D721Med (cell line): ENCODE measurements at places on chromosomes 16 and 17.

GRCh38 chr16:69315486-69316311 lies 4.5 kb downstream of the VPS4A start:
- no peak for DNase-seq

- no peak for DNase-seq
Observed at GRCh38 chr16:80569440-80570105, 28.8 kb downstream of the DYNLRB2 start.

DNA sequence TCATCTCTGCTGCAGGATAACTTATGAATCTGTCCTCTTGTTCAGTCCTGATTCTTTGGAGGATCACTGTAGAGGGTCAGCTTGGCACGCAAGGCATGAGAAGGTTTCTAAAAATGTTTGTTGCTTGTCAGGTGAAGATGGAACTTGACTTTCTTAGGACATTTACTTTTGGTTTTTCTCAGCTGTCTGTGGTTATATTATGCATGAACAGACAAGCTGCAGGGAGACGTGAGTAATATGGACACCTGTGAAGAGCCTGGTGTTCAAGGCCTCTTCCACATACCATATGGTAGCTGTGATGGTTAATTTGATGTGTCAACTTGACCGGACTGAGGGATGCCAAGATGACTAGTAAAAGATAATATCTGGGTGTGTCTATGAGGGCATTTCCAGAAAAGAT lies 270.2 kb upstream of the CPHXL start:
- no peak for DNase-seq

GRCh38 chr16:26335236-26335853 lies 643.6 kb downstream of the HS3ST4 start:
- DNase-seq, result no peak

DNA sequence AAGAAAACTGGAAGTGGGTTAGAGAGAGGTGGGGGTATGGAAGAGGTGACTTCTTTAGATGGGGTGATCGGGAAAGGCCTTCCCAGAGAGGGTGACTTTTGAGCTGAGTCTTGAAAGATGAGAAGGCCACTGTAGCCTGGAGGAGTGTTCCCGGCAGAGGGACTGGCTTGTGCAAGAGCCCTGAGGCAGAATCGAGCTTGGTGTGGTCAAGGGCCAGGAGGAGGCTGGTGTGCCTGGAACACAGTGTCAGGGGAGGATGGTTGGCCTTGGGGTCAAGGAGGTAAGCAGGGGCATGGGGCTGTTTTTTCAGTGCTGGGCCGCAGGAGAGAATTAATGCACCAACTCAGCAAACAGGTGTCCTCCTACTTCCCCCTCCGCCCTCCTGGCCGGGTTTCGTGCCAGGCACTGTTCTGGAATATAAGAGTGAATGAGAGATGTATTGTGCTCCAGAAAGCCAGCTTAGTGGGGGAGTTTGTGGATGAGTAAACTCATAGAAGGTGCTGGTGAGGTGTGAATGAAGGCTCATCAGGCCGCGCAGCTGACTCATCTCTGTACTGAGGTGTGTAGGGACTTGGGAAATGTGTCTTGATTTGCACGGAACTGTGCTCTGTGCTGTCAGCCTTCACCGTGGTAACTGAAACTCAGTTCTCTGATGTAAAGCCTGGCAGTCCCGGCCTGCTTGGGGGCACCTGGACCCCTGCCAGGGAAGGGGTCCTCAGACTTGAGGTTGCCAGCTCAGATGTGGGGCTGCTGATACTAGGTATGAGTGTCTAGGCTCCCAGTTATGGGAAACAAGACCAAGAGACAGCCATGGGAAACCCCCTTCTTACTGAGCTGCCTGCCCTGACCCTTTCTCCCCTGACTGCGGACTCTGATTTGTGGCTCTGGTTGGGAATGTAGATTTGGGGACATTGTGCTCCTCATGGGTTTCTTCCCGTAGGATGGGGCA lies 15.3 kb downstream of the KSR1 start:
- DNase-seq, result no peak

DNA sequence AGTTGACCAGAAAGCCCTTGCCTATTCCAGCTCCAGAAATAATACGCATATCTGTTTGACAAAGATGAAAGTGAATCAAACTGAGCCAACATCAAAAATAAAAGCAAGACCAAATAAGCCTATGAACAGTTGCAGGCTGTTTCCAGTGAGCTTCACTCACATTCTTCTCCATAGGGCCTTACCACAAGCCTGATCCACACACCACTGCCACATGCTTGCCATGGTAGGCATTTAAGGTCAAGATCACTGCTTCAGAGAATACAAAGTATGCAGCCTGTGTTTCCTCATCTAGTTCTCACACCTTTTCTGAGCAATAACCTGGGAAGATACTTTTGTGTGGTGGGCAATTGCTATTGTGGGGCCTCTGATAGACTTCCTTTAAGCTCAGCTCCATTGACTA lies 1060.2 kb downstream of the CDH11 start:
- no peak for DNase-seq

DNA sequence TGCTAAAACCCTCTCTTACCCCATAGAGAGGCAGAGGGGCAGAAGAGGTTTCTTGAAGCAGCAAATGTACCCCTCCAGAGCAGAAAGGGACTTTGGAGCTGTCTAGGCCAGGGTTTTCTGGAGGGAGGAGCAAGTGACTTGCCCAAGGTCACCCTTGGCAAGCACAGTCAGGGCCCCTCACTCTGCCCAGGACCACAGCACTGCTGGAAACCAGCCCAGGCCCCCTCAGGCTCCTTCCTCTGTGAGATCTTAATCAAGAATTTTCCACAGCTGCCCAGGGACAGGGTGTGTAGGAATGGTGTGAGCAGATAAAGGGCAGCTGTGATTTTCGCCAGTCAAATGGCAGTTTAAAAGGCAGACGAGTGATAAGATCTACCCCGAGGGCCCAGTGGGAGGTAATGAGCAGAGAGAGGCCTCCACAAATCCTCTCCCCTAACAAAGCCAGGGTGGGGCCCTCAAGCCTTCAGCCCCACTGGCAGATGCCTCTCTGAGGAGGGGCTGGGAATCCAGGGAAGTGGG lies 3.9 kb upstream of the SLC12A3 start:
- DNase-seq, result no peak

- DNase-seq, result no peak
Observed at GRCh38 chr17:38742411-38743308, 5.5 kb downstream of the PCGF2 start.

- no peak for DNase-seq
Observed at GRCh38 chr17:77165577-77165976, 24.8 kb downstream of the SEC14L1 start.

GRCh38 chr16:56848029-56848936 lies 16.7 kb upstream of the SLC12A3 start:
- no peak for DNase-seq

DNA sequence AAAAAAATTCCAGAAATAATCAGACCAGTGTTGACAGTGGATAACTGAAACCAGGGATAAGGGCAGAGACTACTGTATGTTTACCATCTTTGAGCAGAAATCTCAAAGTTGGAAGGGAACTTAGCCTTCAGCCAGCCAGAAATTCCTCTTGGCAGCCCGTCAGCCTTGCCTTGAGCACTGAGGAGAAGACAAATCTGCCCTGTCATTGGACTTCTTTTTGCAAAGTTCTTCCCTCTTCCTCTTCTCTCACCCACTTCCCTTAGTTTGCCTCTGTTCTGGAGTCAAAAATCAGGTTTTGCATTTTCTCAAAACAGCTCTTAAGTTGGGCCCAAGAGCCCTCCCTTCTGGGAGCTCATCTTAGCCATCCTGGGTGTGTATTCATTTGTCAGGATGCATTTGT lies 6.2 kb downstream of the TUFM start:
- DNase-seq, result no peak

GRCh38 chr17:1495265-1495989 lies 2.9 kb upstream of the MYO1C start:
- DNase-seq, result no peak

DNA sequence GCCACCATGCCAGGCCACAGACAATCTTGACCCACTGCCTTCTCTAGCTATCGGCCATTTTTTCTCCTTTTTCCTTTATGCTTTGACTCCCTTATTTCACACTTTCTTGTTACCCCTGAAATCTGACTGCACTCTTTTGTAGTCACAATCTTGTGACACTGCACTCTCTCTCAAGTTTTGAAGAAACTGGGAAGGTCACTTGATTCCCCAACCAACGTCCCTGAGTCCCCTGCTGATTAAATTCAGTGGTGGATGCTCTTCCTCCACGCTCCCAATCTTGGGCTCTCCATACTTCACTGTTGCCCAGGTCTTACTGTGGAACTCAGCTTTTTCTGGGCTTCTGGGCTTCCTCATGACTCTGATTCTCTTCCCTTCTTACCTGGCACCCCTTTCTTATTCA lies 33.9 kb downstream of the PECAM1 start:
- DNase-seq, result no peak

- no peak for DNase-seq
Observed at GRCh38 chr16:89446975-89447293, 43.4 kb downstream of the ANKRD11 start.

- no peak for DNase-seq
Observed at GRCh38 chr17:49393491-49394255, 21.0 kb downstream of the PHB1 start.

DNA sequence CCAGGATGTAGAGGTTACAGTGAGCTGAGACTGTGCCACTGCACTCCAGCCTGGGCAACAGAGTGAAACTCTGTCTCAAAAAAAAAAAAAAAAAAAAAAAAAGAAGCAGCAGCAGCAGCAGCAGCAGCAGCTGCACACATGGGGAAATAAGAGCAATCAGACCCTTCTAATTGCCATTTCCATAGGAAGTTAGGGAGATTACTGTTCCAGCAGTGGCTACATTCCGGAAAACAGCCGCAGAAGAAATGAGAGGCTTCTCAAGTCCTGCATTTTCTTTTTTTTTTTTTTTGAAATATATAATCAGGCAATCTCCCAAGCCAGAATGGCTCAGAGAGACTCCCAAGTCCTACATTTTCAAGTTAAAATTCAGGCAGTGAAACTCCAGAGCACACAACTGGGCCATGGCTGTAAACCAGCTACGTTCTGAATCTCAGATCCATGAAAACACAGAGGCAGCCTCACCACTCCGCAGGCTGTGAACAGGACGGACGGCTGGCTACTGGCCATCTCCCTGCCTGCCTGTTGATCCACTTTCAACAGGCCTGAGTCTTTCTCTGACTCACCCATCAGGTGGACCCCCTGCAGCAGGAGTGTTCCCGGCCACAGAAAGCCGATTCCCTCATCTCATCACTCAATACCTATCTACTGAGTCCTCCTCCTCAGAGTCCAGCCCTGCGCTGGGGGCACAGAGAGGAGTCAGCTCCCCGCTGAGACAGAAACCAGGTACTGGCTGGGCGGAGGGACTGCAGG lies 15.0 kb downstream of the TRPV1 start:
- DNase-seq, result no peak

GRCh38 chr16:76656994-76657393 lies 379.8 kb downstream of the CNTNAP4 start:
- DNase-seq, result no peak

DNA sequence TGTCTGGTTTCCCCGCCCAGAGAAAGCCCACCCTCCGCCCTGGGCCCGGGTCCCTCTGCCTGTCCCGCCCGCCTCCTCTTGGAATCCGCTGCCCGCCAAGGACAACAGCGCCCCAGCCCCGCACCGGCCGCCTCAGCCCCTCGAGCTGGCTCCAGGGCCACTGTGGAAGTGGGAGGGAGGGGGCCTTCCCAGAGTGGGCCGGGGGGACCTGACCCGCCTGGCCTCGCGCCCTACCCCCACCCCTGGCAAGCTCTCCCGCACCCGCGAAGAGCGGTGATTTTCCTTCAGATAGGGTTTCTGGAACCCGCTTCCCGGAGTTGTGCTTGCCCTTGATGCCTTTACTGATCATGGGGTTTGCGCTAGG lies 2.3 kb upstream of the CBX8 start:
- no peak for DNase-seq

- no peak for DNase-seq
Observed at GRCh38 chr17:13031718-13032350, 14.0 kb upstream of the ELAC2 start.
